ENCODE measurements at places on chromosomes 7 and 10.

GRCh38 chr10:5663692-5664427 is 2.5 kb downstream of the ASB13 start:
- no peak for DNase-seq

DNA sequence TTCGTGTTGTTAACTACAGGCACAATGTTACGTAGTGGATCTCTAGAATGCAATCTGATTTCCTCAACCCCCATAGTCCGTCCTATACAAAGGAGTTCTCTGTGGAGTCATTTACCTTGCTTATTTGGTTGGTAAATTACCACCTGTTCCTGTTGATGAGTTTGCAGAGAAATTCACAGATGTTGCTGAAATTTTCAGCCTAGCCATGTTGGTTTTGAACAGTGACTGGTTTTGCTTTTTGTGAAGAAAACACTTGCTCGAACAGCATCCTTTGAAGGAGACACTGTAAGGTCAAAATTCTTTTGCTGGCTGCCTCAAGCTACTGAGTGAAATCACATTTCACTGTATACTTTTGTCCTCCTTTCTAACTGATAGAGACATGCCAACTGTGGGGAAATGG is 15.4 kb upstream of the PRKCQ start:
- DNase-seq = no peak

DNA sequence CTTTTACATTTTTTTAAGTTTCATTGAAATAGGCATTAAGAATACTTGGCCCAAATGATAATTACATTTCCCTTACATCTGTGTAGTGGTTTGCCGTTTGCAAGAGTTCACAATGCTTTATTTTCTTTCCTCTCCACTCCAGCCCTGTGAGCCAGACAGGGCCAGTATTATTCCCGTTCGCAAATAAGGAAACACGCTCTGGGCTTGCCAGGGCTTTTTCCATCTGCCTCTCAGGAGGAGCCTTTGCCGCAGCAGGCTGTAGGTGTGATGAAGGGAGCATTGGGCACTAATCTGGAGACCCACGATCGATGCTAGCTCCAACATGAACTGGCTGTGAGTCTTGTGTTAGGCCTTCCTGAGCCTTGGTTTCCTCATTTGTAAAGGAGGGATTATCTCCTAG is 154.4 kb downstream of the GALNT17 start:
- no peak for DNase-seq

GRCh38 chr10:30151581-30152389 is 92.4 kb upstream of the JCAD start:
- DNase-seq = peak; percentile 29

DNA sequence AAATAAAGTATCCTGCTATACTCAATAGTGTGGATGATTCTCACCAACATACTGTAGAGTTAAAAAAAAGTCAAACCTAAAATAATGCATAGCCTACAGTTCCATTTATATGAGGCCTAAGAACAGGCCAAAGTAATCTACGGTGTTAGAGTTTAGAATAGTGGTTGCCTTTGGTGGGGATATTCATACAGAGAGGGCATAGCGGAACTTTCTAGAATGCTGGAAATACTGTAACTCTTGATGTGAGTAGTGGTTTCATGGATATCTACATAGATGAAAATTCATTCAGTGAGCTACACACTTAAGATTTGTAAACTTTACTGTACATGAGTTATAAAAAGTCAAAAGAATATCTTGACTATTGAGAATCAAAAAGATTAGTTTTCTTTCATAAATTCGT is 349.9 kb upstream of the NFE2L3 start:
- no peak for DNase-seq

DNA sequence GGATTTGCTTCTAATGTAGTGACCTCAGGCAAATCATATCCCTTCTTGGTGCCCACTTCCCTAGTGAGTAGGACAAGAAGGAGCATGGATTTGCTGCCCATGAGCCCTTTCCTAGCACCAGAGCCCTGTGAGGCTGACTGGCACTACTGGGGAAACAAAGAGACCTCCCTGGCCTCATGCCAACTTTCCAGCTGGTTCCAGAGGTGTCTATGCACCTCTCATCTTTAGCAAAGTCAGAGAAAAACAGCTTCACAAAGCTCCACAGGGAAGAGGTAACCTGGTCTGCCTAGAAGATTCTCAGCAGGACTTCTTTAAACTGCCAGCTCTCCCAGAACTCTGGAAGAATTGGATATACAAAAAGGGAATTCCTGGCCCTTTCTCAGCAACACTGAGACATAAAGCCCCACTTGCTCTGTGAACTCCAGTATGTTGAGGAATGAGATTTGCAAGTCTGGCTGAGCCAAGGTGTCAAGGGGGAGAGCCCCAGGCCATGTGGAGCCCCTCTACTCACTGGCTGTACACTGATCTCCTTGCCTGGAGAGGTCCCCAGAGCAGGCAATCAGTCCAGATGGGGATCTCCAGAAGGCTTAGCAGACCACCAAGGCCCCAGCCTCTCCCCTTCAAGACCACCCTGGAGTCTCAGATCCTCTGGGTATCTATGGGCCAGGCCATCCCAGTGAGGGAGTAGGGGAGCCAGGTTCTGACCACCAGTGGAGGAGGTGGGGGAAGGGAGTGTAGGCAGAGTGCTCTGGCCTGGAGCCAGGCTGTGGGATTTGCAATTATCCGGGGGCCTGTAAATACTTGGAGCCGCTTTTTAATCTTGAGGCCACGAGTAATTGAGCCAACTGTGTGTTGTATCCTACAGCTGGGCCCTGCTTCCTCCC is 24.4 kb upstream of the RBM20 start:
- DNase-seq = no peak

GRCh38 chr7:18666107-18666728 is 170.7 kb downstream of the HDAC9 start:
- DNase-seq = peak; percentile 46

GRCh38 chr7:29809533-29810155 is 3.3 kb downstream of the WIPF3 start:
- DNase-seq = no peak

DNA sequence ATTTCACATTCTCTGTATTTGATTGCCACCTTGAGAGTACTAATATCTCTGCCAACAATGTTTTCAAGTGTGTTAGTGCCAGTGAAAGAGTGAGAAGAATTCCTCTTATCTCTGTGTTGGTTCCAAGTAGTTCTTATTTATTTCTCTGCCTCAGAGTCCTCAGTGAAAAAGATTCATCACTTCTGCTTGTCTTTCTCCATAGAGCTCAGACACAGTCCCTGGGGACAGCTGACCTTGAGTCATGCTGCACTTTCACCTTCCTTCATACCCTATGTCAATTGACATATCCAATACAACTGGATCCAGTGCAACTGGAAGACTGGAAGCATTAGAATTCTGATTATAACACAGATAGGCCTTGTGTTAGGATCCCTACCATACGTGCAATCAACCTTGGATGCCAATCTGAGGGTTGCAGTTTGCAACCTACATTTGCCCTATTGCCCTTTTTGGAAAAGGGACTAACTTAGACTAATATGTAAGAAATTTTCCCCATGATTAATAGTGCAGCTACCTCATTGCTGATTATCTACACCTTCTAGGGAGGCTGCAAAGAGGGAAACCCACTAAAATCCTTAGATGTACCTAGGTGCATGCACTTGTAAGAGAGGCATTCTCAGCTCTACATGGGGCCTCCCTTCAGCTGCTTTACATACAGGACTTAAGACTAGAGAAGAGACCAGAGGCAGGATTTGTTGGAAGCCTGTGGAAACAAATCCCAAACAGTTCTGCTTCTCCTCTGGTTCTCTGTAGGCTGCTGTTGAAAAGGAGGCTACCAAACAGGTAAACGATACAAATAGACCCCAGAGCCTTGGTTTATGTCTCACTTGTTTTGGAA is 8.4 kb downstream of the IFIT2 start:
- DNase-seq = no peak

DNA sequence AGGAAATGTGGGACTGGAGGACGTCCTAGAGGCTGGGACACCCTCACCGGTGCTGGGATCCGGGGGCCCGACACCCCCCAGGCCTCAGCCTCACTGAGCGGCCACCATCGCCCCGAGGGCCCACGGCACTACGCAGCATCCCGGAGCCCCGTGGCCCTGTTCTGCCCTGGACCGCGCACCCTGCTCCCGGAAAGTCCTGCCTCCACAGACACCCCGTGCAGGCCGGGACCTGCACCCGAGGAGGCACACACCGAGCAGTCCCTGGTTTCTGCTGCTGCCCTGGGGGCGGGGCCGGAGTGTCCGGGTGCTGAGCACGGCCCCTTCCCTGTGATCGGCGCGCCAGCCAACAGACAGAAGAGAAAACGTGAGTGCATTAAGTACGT is 18.1 kb upstream of the KNDC1 start:
- DNase-seq = no peak

- no peak for DNase-seq
Measured at GRCh38 chr10:103687172-103687571, 168.2 kb downstream of the SH3PXD2A start.

DNA sequence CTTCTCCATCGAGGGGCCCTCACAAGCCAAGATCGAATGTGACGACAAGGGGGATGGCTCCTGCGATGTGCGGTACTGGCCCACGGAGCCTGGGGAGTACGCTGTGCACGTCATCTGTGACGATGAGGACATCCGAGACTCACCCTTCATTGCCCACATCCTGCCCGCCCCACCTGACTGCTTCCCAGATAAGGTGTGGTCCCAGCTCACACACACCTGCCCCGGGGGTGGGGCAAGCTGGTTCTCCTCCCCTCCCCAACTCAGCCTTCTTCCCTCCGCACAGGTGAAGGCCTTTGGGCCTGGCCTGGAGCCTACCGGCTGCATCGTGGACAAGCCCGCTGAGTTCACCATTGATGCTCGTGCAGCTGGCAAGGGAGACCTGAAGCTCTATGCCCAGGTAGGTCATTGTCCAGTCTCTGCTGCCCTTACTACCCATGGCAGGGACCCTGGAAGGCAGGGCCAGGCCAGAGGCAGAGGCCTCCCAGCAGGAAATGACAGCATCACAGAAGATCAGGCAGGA is 11.0 kb downstream of the FLNC start:
- DNase-seq = no peak

- DNase-seq = no peak
Measured at GRCh38 chr7:11104578-11104977, 130.9 kb downstream of the PHF14 start.

DNA sequence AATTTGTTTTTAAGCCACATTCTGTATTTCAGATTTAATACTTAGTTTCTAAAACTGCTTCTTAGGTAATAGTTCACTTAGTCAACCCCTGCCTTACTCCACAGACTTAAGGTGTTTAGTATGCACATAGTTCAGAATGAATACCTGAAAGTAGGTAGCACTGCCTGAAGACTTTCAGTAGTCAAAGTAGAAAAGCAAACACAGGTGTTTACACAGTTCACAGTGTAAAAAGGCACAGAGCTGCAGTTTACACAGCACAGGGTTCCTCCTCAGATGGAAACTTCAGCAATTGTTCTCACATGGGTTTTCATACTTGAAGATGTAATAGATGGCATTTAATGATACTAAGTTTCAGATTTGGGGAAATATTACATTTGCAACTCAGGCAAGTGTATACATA is 3.1 kb upstream of the PKD1L1 start:
- no peak for DNase-seq

GRCh38 chr10:43160921-43161255 is 22.6 kb downstream of the CSGALNACT2 start:
- DNase-seq = no peak

GRCh38 chr7:142010952-142011548 is 15.4 kb downstream of the MGAM start:
- DNase-seq = no peak

DNA sequence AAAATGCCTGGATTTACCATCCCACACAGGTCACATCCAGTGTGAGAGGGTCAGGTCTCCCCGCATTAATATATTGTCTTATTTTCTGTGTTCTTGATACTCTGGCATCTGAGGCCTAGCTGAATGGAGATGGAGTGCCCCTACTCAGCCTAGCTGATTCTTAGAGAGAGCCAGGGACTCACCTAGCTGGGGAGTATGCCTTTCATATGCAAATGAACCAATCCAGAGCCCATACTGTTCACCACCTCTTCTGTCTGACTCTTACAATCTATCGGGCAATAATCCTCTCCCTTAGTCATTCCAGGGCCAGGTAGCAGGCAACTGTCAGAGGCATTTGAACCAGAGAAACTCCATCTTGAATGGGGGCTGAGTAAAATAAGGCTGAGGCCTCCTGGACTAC is 46.3 kb downstream of the LBX1 start:
- no peak for DNase-seq

GRCh38 chr10:109912335-109913281 is 10.7 kb downstream of the XPNPEP1 start:
- DNase-seq = no peak

DNA sequence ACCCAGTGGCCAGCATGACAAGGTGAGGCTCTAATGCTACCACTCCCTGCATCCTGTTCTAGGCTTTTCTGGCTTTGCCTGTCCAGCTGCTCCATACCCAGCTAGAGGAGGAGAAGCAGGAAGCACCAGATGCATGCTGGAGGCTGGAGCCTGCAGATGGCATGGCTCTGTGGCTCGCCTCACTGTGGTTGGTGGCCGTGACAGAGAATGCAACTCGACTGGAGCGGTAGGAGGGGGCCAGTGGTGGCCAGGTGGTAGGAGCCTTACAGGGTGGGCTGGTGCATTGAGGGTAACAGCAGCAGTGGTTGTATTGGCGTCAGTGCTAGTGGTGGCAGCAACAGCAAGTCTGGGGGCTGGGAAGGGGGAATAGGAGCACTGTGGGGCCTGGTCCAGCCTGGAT is 128.6 kb downstream of the ZNF248 start:
- DNase-seq = no peak

DNA sequence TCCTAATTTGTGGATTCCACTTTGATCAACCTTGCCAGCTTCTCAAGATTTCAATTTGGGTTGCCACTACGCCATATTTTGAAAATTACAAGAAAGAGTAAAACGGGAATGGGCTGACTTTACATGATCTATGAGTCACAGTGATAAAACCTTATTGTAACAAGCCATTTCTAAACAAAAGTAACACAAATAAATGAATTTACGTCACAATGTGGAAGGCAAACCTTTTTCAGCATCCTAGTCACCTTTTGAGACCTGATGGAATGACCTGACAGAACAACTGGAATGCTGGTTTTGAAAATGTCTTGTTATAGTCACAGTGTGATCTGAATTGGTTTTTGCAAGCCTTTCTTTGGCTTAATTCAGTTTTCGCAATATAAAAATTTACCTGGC is 85.9 kb downstream of the CDK6 start:
- DNase-seq = no peak

DNA sequence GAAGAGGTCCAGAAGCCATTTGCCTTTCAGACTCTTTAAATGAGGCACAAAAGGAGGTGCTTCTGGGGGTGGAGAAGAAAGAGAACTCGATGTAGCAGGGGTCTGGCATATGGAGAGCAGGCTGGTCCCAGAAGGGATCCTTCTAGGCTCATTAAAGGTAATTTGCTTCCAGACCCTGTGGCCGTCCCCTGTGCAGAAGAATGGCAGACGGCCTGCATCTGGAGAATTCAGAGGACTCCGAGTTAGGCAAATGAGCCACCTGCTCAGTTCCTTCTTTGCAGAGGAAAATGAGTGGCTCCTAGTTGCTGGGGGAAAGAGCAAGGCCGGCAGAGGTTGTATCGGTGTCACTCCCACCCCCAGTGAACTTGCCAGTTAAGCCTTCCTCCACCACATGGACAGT is 73.8 kb upstream of the FAM180A start:
- DNase-seq = no peak
